Esophagus mucosa (tissue), 1 donor: ENCODE measurements at places on chromosomes 5 and 9.

DNA sequence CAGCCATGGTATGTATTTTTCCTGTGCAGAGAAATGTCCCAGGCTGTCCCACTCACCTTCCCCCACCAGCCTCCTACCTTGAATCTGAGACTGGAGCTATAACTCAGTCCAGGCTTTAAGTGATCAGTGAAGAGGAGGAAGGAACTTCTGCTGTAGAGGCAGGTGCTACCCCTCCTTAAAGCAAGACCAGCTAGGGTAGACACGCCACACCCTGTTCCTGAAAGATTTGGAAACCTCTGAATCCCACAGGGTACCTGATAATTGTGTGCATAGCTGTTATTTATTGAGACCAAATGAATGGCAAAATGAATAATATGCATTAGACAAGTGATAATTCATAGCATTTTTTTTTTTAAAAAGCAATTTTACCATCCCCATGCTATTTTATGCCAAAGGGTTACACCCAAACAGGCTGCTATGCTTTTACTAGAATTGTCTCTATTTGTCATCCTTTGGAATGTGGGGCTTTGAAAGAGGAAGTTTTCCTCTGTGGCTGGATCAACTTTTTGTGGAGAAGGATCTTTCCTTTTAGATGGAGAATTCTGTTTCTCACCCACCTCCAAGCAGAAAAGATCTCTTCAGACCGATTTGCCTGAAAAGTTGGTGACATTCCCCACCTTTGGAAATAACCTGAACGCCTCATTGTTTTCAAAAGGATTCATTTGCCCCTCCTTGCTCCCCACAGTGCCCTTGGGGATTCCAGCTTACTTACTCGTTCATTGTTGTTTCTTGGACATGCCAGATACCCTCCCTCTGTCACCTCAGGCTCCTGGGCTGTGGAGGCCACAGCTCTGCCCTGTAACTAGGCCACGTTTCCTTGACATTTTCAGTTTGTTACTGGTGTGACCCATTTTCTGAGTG is 248.7 kb downstream of the NR3C1 start:
- ATAC-seq = no peak

- ATAC-seq = peak; percentile 51
These were observed 448.0 kb downstream of the SPOCK1 start for GRCh38 chr5:137051161-137051560.

DNA sequence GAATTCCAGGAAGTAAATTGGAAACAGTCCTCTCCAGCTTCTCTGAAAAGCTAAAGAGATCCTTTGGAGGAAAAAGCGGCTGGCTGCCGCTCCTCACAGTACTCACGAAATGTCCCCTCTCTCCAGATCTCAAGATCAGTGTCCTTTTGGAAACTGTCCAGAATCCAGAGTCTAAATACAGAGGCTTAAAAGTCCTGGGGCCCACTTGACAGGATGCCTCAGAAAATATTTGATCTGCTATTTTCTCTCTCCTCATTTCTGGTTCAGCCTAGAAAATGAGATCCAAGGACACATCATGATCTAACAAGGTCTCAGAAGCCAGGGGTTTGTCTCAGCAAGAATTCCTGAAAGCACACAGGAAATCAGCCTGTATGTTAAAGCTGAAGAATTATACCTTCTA is 7.2 kb downstream of the C1QTNF2 start:
- ATAC-seq = no peak

DNA sequence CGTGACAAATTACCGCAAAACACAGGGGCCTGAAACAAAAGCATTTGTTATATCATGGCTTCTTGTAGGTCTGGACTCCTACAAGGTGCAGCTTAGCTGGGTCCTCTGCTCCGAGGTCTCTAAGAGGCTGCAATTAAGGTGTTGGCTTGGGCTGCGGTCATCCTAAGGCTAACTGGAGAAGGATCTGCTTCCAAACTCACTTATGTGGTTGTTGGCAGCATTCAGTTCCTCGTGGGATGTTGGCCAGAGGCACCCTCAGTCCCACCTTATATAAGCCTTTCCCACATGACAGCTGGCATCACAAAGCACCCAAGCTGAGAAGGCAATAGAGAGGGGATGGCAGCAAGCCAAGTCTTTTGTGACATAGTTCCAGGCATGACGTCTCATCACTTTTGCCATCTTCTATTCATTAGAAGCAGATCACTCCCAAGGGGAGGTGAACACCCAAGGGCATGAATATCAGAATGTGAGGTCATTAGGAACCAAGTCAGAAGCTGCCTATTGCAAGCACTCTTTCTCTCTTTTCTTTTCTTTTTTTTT is 47.9 kb upstream of the ZBTB43 start:
- ATAC-seq = no peak

DNA sequence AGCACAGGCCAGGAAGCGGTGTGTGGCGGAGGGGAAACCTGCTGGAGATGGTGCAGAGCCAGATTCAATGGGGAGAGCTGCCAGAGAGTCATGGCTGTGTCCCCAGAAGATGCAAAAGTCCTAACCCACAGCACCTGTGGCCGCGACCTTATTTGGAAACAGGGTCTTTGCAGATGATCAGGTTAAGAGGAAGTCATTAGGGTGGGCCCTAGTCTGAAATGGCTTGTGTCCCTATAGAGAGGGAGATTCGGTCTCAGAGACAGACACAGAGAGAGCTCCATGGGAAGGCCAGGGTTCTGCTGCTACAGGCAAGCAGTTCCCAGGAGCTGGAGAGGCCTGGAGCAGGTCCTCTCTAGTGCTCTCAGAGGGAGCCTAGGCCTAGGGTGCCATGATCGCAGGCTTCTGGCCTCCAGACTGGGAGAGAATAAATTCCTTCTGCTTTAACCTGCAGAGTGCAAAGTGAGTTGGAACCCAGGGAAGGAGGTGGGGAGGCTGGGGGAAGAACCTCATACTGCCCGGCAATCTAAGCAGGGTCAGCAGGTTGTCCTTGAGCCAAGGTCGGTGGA is 1.9 kb upstream of the LPCAT1 start:
- no peak for ATAC-seq

- ATAC-seq = no peak
These were observed 984.9 kb downstream of the TLE4 start for GRCh38 chr9:80556631-80557030.

DNA sequence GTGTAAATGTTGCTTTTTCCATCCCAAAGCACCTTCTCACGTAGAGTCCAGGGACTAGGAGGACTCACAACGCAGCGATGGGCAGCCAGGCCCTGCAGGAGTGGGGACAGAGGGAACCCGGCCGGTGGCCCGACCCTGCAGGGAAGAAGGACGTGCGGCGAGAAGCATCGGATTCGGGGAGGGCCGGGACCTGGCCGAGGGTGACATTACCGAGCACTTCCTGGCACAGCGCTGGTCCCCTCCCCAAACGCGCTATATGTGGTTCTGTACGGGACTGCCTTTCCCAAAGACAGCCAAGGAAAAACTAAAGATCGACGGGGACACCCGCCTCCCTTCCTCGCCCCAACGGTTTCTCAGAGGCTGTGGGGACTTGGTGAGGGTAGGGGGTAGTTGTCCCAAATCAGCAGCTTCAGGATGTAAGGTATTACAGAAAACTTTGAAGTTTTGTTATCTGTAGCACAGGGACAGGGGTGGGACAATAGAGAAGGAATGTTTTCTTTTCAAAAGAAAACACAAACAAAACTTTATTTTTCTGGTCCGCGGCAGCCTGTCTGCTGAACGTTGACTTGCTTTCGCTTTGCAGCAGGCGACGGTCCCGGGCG is 887 bp upstream of the MAP3K1 start:
- peak; percentile 38 for ATAC-seq

DNA sequence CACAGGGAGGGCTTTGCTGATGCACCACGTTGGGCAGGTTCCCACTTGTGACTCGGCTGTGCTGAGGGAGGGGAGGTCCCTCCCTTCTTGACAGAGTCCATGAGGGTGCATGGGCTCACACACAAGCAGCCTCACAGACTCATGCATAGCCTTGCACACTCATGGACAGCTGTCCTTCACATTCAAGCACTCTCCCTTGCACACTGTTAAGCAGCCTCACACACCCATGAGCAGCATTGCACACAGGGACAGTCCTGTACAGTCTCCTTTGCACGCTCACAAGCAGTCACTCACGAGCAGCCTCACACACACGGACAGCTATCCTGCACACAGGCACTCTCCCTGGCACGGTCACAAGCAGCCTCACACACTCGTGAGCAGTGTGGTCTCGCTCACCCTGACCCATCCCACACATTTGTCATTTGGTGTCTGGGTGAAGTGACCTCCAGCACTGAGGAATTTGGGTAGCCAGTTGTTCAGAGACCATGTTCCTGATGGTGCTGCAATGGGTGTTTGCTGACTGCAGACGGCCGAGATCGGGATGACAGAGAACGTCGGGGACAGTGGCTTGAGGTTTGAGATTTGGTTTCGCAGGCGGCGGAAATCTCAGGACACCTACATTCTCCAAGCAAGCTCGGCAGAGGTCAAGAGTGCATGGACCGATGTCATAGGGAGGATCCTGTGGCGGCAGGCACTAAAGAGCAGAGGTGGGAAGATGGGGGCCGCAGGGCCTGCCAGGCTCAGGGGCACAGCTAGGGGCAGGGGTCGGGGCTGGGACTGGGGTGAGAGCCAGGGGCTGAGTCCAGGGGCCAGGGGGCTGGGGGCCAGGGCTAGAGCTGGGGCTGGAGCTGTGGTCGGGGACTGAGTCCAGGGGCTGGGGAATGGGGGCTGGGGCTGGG is 17.7 kb upstream of the LRRC14B start:
- ATAC-seq = no peak

DNA sequence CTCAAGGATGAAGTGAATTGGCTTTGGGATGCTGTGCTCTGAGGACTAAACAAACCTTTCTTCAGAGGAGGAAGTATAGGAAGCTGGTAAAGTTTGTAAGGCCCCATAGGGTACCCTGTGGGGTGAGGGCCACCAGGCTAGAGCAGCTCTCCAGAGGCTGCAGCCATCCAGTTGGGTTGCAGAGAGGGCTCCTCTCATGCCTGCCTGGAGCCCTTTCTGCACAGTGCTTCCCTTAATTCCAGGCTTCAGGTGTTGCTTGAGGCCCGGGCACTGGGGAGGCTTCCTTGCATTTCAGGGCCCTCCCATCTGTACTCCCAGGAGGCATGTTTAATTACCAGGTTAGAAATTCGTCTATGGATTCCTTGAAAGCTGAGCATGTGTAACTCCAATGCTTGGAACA is 95.3 kb upstream of the FSTL4 start:
- ATAC-seq = no peak

GRCh38 chr9:130766927-130767307 is 68.1 kb upstream of the ABL1 start:
- no peak for ATAC-seq
